ENCODE measurements at places on chromosomes 11 and 22.

GRCh38 chr11:67422891-67423290 lies 5.4 kb upstream of the RPS6KB2 start:
- no peak for DNase-seq

DNA sequence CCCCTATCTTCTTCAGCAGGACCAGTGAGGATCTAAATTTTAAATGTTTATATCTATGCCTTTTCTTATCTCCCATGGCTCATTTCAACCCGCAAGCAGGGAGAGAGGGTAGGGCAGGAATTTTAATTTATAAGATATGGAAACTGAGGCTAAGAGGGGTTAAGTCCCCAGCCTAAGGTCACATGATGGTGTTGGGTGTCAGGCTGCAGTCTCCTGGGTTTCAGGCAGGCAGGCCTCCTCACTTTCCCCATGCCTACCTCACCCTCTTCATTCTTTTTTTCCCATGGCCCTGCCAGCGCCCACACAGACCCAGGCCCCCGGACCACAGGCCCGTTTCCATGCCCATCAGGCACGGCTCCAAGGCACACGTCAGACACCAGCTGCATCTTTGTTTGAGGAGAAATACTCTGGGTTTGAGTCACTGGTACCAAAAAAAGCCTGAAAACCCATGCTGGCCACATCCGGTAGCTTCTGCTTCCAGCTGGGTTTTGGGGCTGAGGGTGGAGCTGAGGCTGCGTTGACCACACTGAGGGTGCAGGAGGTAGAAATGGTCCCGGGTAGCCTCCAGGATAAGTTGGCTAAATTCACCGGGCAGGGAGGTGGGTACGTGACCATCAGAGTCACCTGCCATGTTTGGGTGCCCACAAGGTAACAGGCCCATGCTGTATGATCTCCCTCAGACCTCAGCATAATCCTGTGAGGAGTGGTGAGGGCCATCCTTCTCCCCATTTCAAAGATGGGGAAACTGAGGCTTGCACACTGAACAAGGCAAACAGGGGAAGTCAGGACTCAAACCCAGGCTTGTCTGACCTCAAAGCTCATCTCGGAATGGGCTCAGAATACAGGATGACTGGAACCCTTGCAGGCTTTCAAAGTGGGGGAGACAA lies 7.5 kb downstream of the CRYBB1 start:
- DNase-seq, result no peak

GRCh38 chr22:48724899-48725298 lies 1102.8 kb downstream of the BRD1 start:
- no peak for DNase-seq

GRCh38 chr22:49955581-49956417 lies 4.8 kb upstream of the PIM3 start:
- DNase-seq, result no peak

All from neural progenitor cell (in vitro differentiated cells).